ENCODE measurements at places on chromosomes 11 and 22. TPM values are rescaled to one million over a fixed set of nuclear protein-coding genes. Genes with fewer than 3 reads are reported as not detected.
A peak's percentile ranks its signal among the peaks of the same experiment; 100 is the strongest.

- peak; percentile 81 for DNase-seq
These were observed 52.8 kb upstream of the TENM4 start for GRCh38 chr11:79493555-79494171.

DNA sequence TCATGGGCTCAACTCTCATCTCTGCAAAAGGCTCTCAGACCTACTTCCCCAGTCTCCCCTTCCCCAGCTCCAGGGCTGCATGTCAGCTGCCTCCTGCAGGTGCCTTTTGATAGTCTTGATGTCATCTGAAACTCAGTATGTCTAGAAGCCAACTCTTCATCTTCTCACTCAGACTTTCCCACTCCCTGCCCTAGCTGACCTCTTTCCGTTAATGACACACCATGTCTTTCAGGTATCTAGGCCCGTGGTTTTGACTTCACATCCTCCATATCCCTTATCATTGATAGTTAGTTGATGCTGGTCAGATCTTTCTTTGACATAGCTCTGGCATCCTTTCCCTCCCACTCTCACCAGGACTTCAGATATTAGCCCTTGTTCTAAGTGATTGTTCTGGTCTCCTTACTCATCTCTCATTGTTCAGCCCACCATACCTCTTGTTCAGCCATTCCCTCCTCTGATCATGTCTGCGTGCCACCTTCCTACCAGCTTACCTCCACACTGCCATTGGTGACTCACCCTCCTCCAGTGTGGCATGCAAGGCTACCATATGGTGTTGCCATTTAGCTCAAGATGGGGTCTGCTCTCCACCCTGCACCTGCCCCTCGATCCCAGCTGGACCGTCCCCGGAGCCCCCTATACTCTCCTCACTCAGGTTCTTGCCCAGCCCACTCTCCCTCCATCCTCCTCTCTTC is 18.4 kb downstream of the TTC12 start:
- no peak for DNase-seq

- peak; percentile 89 for DNase-seq
These were observed 8.2 kb upstream of the CCDC88B start for GRCh38 chr11:64331569-64332371.

DNA sequence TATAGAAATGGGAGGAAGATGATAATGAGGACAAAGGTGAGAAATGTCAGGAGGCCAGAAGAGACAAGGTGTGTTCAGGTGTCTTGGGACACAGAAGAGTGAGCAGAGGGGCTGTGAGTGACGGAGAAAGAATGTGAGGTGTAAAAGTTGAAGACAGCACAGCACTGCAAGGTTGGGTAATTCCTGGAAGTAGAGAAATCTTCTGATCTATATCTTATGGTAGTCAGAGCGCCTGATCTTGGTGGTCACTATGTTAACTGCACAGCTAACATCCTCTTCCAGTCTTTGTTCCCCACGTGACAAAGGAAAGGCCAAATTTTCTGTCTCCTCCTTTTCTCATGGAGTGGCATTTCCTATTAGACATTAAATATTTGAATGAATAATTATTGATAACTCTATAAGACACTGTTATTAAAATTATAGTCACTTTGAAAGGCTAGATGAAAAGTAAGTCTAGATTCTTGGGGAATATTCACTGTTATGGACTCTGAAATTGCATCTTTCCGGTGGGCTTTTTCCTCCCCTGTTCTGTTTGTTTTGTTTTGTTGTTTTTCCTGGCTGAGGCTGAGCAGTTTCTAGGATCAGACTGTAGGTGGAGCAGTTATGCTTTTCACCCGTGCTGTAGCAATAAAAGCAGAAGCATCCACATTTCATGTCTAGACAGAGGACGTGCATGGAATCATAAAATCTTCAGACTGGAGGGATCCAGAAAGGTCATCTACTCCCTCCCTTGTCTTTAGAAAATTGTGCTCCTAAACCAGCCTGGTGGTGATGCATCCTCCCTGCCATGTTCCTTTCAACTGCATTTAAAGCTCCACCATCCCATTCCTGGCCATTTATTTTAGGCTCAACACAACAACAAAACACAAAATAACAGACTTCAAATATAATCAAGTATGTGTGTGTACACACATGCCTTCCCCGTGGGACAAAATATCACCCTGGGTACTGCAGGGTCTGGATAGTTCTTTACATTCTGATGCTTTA is 26.6 kb downstream of the SC5D start:
- no peak for DNase-seq

DNA sequence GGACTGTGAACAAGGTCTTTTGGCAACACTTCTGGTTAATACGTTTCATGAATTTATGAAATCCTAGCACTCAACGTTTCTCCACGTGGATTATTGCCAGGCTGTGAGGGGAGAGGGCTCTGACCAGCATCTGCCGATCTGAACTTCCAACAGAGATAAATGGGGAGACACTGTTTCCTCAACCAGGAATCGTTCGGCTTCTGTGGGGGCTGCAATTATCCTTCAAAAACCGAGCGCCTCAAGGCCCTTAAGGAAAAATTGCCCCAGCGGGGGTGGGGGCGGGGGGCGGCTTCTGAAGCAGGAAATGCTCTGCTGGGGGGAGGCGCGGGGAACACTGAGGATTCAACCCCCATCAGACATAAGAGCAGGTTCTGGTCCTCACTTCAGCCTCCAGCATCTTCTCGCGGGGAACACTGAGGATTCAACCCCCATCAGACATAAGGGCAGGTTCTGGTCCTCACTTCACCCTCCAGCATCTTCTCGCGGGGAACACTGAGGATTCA is 155.6 kb downstream of the BRD1 start:
- DNase-seq: no peak

GRCh38 chr11:64364435-64364834 is 5.5 kb downstream of the RPS6KA4 start:
- DNase-seq: no peak

DNA sequence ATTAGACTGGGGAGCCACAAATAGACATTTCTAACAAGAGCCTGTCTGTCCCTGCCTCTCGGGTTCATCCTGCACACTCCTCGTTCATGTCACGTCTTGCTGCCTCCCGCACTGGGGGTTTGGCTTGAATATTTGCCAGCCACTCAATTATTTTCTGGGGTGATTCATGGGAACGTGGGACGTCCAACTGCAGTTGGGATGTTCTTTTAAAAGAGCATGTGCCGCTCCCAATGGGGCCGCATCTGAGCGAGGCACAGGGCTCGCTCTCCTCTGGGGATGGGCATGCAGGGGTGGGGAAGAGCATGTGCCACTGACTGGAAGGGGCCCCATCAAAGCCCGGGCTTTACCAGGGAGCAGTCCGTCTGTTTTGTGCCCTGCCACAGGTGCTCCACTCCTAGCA is 43.4 kb downstream of the PARVG start:
- no peak for DNase-seq

DNA sequence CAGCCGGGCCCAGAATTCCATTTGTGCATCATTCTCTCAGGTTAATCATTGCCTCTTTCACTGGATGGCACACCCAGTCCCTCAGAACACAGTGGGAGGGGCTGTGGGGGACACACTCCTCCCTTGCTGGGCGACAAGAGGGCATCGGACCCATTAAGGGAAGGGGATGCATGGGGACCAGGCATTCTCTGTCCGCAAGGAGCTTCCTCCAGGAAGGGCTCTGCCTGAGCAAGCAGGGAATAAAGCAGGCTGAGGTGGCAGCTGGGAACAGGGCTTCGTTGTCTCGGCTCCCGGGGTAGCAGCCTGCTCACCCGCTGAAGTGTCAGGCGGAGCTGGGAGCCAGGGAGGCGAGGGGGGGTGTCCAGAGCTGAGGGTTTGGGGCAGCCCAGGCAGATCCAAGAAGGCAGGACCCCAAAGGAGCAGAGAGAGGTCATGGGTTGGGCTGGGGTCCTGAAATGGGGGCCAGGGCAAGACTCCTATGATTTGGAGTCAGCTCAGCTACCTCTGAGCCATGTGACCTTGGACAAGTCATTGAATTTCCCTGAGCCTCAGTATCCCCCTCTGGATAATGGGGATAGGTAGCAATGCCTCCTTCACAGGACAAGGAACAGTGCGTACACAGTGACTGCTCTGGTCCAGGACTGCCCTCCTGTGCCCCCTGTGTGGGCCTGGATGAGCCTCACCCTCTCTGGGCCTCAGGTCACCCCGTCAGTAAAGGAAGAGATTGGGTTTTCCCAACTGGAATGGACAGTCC is 1.4 kb downstream of the GAL3ST1 start:
- no peak for DNase-seq

Gene RHOD
- 65.2 TPM for polyA plus RNA-seq

Gene RPS3
- 1,021 TPM for polyA plus RNA-seq

Gene GAL
- polyA plus RNA-seq: 0.27 TPM

Gene INSC
- polyA plus RNA-seq: 0.95 TPM

Data from right cardiac atrium (tissue), 5 donors.